ENCODE measurements at places on chromosomes 7 and 10. TPM values are rescaled to one million over a fixed set of nuclear protein-coding genes. Genes with fewer than 3 reads are reported as not detected.

- H3K36me3 ChIP-seq = no peaks in the 10 kb centered on the region
- no peak overlapping the region for H3K27ac ChIP-seq
- H3K4me3 ChIP-seq = no peak overlapping the region
- no peak for DNase-seq
- H3K27me3 ChIP-seq = no peaks in the 10 kb centered on the region
Measured at GRCh38 chr10:16904049-16904448, 86.8 kb upstream of the RSU1 start.

- H3K27me3 ChIP-seq = no peaks in the 10 kb centered on the region
- H3K27ac ChIP-seq = no peak overlapping the region
- no peak for DNase-seq
- H3K4me3 ChIP-seq = no peak overlapping the region
Measured at GRCh38 chr7:71753956-71754664, 622.2 kb downstream of the GALNT17 start.

DNA sequence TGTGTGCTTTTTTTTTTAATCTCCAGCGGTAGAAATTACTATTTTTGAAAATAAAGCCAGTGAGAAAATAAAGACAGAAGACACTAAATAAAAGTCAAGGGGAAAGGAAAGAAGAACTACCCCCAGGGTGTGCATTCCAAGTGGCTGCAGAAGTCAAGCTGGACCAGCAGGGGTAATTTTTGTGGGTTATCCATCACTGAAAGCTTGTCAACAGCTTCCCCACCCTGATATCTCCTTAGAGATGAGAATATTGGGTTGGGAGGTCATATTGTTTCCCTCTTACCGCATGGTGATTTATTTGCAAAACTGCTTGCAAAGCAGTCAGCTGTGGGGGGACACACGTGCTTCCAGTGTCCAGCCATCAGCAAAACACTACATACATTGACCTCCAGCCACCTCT is 46.4 kb downstream of the FAM107B start:
- no peak for DNase-seq
- H3K36me3 ChIP-seq = no peaks in the 10 kb centered on the region
- no peak overlapping the region for H3K27ac ChIP-seq
- peaks cover 15% of the 10 kb centered on the region for H3K27me3 ChIP-seq
- H3K4me3 ChIP-seq = no peak overlapping the region
- no peaks in the 10 kb centered on the region for H3K4me1 ChIP-seq

DNA sequence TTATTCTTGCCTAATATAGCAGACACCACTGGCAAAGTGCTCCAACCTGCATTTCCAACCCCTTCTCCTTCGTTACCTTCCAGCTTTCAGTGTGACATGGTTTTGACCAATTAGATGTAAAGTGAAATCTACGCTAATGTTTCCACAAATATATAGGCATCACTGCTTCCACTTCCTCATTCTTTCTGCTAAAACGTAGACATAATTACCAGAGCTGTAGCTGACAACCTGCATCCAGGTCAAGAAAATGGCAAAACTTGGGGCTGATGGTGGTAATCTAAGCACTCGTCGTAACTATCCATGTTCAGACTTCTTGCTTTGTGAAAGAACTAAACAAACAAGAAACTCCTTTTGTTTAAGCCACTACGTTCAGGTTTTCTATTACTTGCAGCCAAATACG is 41.8 kb upstream of the COL1A2 start:
- H3K27me3 ChIP-seq = no peaks in the 10 kb centered on the region
- no peak overlapping the region for H3K4me3 ChIP-seq
- peaks cover 37% of the 10 kb centered on the region for H3K4me1 ChIP-seq
- H3K36me3 ChIP-seq = no peaks in the 10 kb centered on the region

- no peak for DNase-seq
- H3K27me3 ChIP-seq = no peaks in the 10 kb centered on the region
- H3K27ac ChIP-seq = no peak overlapping the region
- H3K36me3 ChIP-seq = peaks cover 7% of the 10 kb centered on the region
Measured at GRCh38 chr10:13871011-13871410, 284.2 kb downstream of the PRPF18 start.

DNA sequence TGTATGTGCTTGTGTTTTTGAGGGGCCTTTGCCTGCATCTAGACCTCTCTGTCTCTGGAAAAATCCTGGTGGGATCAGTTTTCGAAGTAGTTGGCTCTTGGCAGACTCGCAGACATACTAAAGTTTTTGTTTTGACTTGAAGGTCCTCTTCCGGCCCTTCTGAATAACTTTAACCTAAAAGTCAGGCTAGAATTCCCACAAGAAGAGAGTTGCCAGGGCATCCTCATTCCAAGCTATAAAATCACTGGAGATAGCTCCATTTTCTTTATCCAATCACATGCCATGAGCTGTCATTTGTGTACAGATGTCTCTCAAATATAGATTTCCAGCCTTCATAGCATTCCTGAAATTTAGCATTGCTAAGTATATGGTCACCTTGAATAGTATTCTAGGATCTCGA is 967.8 kb downstream of the LRMDA start:
- H3K27me3 ChIP-seq = no peaks in the 10 kb centered on the region
- peak; percentile 10 for DNase-seq
- H3K36me3 ChIP-seq = no peaks in the 10 kb centered on the region

Gene PRSS37
- not detected for total RNA-seq

Gene AZGP1
- not detected for total RNA-seq

Gene ATXN7L1
- total RNA-seq = 8.8 TPM
